Regular cardiac myocyte (primary cell): ENCODE measurements at places on chromosomes 3 and 15. TPM values are rescaled to one million over a fixed set of nuclear protein-coding genes. Genes with fewer than 3 reads are reported as not detected.

The PLA2G4E gene
- total RNA-seq = not detected in 2 replicates

The IL5RA gene
- total RNA-seq = not detected in 2 replicates

The SEMA5B gene
- total RNA-seq = under 0.01 and 0.28 TPM in 2 replicates

The EPB42 gene
- total RNA-seq = not detected in 2 replicates

The SERINC4 gene
- total RNA-seq = not detected in 2 replicates

The GATA2 gene
- 0.85 and 3.6 TPM in 2 replicates for total RNA-seq

The HACD3 gene
- total RNA-seq = 91.3 and 104 TPM in 2 replicates

The KIF15 gene
- 3.1 and 19.0 TPM in 2 replicates for total RNA-seq

The GOLGA6B gene
- under 0.01 TPM in 1 of 2 replicates, not detected in the other for total RNA-seq

The A4GNT gene
- total RNA-seq = not detected in 2 replicates

The NAALADL2 gene
- 5.8 and 7.3 TPM in 2 replicates for total RNA-seq

The CHL1 gene
- 0.19 TPM in 1 of 2 replicates, not detected in the other for total RNA-seq

The HIGD2B gene
- total RNA-seq = not detected in 2 replicates

The EPHA6 gene
- not detected in 2 replicates for total RNA-seq

The CPA3 gene
- total RNA-seq = not detected in 2 replicates

The GRAMD2A gene
- total RNA-seq = 0.19 and 0.28 TPM in 2 replicates

The CCDC80 gene
- total RNA-seq = 526 and 1,085 TPM in 2 replicates

The DAZL gene
- total RNA-seq = not detected in 2 replicates

The GHSR gene
- total RNA-seq = not detected in 2 replicates

The ROPN1 gene
- total RNA-seq = not detected in 2 replicates

The RLBP1 gene
- total RNA-seq = not detected in 2 replicates

The C3orf85 gene
- total RNA-seq = not detected in 2 replicates

The PYGO1 gene
- total RNA-seq = 3.8 and 8.7 TPM in 2 replicates

The ATP6V1A gene
- 130 and 189 TPM in 2 replicates for total RNA-seq

The RRP9 gene
- 24.0 and 65.4 TPM in 2 replicates for total RNA-seq

The ADCY5 gene
- under 0.01 TPM in 1 of 2 replicates, not detected in the other for total RNA-seq

The GOLGA8G gene
- total RNA-seq = not detected in 2 replicates

The SLCO3A1 gene
- 2.8 and 3.5 TPM in 2 replicates for total RNA-seq

The ZNF80 gene
- not detected in 2 replicates for total RNA-seq

The CATSPER2 gene
- 0.96 and 1.1 TPM in 2 replicates for total RNA-seq

The THAP10 gene
- 3.4 and 5.2 TPM in 2 replicates for total RNA-seq

The CLDN16 gene
- 0.38 and 0.56 TPM in 2 replicates for total RNA-seq

The MON1A gene
- total RNA-seq = 12.7 and 19.2 TPM in 2 replicates

The DPPA2 gene
- not detected in 2 replicates for total RNA-seq

The PXK gene
- total RNA-seq = 14.2 and 32.1 TPM in 2 replicates

The WDR48 gene
- total RNA-seq = 33.5 and 42.8 TPM in 2 replicates
